ENCODE measurements at places on chromosomes 16 and 17.

- no peak for DNase-seq
Measured at GRCh38 chr16:46765050-46765449, 16.9 kb upstream of the MYLK3 start.

- no peak for DNase-seq
Measured at GRCh38 chr16:68564382-68564985, 25.4 kb downstream of the ZFP90 start.

DNA sequence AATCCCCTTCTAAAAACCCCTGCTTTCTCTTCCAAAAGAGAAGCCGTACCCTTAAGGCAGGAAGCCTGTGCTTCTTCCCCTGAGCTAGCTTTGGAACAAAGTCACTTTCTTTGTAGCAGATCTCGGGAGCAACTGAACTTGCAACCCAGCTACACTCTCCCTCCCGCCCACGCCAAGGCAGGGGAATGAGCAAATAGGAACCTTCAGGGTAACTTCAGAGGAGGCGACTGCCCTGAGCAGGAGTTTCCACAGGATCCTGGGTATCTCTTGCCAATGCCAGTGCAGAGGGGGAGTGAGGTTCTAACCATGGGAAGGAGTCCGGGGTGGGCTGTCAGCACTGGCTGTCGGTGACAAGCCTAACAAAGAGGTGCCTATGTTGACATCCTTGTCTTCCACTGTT, 5.9 kb upstream of the PIRT start:
- no peak for DNase-seq

DNA sequence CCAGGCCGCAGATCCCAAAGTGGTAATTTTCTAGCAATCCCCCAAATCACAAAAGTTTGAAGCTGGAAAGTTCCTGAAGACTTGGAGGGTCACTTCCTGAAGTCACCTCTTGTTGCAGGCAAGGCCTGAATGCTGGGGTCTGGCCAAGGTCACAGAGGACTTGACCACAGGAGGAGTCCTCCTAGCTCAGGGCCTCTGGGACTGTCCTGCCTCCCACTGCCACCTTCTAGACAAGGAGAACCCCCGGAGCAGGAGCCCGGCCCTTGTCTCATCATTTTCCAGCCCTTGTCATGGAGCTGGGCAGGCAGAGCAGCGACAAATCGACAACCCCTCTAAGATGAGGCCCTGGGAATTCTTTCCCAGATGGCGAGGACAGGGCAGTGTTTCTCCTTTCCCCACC, 330 bp downstream of the CDH16 start:
- DNase-seq: no peak

DNA sequence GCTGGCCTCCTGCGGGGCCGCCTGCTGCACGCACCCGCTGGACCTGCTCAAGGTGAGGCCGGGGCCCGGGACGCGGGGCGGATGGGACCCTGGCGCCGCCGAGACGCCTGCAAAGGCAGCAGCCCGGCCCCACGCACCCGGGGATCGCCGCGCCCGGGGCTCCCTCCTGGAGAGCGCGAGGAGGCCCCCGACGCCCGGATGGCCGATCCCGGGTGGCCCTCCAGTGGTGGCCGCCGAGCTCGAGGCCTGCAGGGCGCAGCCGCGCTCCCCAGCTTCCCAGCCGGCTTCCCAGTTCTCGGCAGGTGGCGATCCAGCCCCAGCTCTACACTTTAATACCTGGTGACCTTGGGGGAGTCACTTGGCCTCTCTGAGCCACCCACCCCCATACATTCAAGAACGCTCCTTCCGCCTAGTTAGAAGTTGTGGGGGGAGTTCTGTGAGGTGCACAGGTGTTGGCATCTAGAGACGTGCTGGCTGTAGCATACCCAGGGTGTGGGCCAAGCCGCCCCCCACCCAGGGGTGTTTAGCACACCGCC, 452 bp downstream of the SLC25A10 start:
- no peak for DNase-seq

DNA sequence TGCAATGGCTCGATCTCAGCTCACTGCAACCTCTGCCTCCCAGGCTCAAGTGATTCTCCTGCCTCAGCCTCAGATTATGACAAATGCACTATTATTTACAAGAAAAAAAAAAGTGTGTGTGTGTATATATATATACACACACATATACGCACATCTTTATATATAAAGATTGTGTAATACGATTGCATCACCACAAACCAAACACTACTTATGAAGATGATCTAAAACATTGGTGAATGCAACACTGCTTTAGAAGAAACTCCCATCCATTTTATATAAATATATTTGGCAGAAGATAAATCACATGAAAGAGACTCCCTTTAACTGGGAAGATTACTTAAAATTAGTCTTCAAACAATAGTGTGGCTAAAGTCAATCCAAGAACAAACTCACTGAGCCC, 96.7 kb downstream of the SYCE1L start:
- DNase-seq: no peak

- DNase-seq: no peak
Measured at GRCh38 chr17:41530062-41531048, 2.2 kb upstream of the KRT19 start.

DNA sequence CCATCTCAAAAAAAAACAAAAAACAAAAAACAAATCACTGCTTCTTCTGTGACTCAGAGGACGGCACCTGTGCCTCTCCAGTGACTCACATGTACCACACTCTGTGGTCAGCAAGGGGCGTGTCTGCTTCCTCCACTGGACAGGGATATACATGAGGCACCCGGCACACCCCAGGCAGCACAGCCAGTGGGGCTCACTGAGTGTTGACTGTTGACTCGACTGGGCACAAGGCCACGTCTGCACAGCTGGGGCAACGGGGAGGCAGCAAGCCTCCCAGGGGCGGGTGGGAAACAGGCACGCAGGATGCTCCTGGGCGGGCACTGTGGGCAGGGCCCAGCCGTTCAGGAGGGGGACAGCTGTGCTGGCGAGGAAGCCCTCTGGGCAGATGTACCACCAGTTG, 64.1 kb downstream of the TIMM22 start:
- DNase-seq: no peak

DNA sequence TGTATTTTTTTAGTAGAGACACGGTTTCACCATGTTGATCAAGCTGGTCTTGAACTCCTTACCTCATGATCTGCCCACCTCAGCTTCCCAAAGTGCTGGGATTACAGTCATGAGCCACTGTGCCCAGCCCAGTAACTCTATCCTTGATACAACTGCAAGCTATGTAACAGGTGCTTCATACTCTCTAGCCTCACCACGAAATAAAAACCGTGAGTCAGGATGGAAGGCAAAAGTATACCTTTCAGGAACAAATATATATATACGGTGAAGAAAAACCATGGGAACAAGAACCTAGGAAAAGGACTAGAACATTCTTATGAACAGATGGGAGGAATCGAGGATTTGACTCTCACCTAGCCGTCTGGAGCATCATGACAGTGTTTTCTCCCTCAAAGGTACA, 9.6 kb upstream of the FBF1 start:
- DNase-seq: no peak

DNA sequence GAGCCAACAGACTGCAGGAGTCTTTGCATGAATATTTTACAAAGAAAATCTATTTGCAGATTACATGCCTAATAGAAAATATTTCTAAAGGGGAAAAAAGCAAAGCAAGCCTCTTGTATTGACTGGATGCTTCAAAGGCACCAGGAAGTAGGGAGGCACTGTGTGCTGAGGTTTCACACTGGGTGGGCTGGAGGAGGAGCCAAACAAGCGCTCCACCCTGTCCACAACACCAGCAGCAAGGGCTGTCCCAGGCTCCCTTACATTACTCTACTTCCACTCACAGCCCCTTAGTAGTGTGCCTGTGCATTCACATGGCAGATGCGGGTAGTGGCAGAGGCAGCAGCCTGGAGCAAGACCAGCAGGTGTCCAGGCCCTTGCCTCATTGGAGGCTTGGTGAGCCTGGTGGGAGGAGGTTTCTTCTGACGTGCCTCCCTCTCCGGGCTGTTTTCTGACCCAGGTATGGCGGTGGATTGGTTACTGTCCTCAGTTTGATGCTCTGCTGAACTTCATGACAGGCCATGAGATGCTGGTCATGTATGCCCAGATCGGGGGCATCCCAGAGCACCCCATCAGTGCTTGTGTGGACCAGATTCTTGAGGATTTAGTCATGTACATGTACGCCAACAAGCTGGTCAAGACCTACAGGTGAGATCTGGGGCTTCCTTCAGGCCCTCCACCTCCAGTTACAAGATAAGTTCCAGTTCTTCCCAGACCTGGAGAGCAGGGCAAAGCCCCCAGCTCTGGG, 7.0 kb upstream of the CCNF start:
- DNase-seq: no peak

GRCh38 chr16:56331915-56332314, 93.4 kb downstream of the AMFR start:
- no peak for DNase-seq

- no peak for DNase-seq
Measured at GRCh38 chr16:81180578-81180977, 57.9 kb upstream of the BCO1 start.

- no peak for DNase-seq
Measured at GRCh38 chr16:81473558-81473957, 28.9 kb downstream of the CMIP start.

- no peak for DNase-seq
Measured at GRCh38 chr16:78249056-78249455, 149.6 kb downstream of the WWOX start.

DNA sequence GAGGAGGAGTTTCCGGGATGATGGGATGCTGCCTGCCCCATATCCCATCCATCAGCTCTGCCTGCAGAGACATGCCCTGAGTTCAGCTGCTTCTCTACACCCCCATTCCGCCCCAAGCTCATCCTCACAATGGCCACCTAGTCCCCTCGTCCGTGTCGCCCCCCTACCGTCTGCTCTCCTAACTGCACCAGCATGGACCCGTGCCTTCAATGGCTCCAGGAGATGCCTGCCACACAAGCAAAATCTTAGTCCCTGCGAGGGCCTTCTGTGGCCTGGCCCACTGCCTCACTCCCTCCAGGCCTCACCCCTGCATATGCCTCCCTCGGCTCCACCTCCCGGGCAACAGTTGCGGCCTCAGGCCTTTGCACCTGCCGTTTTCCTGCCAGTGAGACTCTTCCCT, 1.8 kb upstream of the TELO2 start:
- DNase-seq: no peak

DNA sequence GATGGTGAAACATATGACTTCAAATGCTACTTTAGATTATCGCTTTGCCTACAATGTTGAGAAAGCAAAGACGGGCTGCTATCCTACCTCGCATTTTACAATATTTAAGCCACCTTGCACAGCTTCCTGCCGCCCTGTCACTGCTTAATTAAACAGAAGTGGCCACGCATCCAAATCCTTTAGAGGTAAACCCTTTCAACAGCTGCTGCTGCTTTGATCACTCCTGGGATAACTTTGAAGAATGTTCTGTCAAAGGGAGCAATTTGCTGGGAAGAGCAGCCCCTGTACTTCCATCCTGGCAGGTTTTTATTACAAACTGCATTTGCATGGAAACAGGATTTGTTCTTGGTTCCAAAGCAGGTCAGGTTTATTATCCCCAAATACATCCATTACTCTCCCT, 24.2 kb upstream of the SSTR2 start:
- no peak for DNase-seq

GRCh38 chr16:81385031-81385756, 59.4 kb upstream of the CMIP start:
- DNase-seq: no peak

DNA sequence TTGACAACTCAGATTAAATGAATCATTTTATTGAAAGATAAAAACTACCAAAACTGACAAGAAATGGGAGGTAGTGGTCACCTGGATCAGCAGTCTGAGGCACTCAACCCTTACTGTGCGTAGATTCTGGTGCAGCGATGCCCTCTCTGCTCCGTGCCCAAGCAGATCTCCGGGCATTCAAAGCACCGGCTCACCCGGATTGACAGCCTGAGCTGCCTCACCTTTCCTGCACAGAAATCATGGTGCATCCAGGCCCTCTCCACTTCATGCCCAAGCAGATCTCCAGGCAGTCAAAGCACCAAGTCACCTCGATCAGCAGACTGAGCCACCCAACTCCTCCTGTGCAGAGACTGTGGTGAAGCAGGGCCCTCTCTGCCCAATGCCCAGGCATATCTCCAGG, 196.8 kb downstream of the CA10 start:
- DNase-seq: no peak

- DNase-seq: no peak
Measured at GRCh38 chr16:13093661-13094060, 192.3 kb downstream of the SHISA9 start.

DNA sequence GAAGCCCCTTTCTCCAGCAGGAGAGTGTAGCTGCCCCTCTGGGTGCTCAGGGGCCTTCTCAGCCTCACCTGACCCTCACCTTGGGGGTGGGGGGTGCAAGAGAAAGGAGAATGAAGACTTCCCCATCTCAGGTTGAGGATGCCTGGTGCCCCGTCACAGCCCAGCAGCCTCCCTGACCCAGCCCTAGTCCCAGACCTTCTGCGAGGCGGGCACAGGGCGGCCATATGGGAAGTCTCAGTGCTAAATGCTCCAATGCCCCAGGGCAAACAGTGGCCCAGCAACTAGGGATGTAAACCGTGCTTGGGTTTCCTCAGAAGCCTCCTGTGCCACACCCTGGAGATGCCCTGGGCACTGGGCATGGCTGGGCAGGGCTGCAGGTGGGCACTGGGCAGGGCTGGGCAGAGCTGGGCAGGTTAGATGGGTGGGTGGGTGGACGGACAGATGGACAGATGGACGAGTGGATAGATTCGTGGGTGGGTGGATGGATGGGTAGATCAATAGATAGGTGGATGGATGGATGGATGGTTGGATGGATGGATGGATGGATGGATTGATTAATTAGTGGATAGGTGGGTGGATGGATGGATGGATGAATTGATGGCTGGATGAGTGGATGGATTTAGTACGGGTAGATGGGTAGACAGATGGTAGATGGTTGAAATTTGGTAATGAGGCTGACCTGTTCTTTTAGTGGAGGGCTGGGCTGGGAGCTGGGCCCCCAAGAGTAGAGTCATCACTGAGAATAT, 16.8 kb downstream of the TPSD1 start:
- DNase-seq: no peak

DNA sequence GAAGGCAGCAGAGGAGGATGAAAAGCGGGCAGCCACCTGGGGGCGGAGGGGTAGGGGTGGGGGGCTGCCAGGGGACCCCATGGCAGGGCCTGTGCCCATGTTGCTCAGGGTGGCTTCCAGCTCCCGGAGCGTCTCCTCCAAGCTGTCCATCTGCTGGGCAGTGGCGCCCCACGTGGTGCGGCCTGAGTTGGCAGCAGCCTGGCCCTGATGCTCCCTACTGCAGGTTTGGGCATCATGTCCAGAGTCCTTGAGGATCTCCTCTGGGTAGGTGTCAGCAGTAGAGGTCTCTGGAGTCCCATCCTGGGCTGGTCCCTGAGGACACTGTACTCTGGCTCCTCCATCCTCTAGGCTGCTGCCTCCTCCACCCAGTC, 60.9 kb downstream of the SRCIN1 start:
- no peak for DNase-seq

DNA sequence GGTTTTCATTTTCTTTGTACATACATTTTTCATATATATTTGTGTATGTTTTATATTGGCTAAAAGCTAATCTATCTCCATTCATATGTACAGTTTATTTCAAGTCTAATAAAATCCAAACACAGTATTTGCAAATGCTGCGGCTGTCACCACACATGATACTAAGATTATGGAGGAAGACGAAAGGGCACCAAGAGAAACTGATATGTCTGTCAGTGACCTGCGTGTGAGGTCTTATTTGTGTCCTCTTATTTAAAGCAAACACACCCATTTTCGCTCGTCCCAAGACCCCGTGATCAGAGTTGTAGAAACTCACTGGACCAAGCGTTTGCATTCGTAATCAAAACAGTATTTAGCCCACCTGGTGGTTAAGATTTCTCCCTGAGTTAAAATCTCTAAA, 8.2 kb downstream of the MLYCD start:
- no peak for DNase-seq

- DNase-seq: no peak
Measured at GRCh38 chr16:85587762-85588556, 25.2 kb upstream of the GSE1 start.

GRCh38 chr16:11306997-11307638, 26.0 kb upstream of the PRM1 start:
- no peak for DNase-seq

Measured in vagina (tissue), 2 donors.